RCC 7860 (cell line): ENCODE measurements at places on chromosomes 4 and X.

- no peak for DNase-seq
Observed at GRCh38 chr4:4502694-4503311, 39.0 kb downstream of the STX18 start.

DNA sequence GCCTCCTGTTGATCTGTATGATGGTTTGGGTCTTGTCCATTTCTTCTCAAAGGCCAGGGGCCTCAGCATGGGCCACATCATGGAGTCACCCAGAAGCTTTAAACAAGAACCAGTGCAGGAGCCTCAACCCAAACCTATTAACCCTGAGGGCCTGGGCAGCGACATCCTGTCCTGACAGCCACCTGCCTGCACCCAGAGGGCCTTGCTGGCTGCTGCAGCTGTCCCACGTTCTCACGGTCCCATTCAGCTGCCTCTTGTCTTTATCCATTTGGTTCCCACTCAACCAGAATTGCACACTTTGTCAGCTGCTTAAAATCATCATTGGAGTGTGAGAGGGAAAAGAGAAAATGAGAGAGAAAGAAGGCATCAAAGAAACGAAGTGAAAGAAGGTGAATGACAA, 21.6 kb downstream of the C4orf50 start:
- no peak for DNase-seq

DNA sequence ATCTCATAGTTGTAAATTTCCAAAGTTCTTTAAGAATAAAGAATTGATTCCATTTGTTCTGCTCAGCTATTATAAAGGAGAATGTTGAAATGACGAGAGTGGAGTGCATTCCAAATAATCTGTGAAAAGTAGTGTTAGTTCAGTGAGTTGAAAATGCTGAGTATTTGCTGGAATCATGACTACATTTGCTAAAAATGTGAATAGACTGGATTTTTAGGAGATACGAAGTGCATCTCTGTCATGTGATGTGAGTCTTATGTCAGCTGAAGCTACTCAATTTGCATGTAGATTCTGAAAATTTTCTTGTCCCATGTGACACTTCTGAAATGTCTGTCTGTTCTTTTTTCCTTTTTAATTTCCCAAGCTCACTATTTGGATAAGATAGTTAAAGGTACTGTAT, 206.0 kb downstream of the DCTD start:
- DNase-seq = no peak

- no peak for DNase-seq
Observed at GRCh38 chrX:15468036-15468435, 25.1 kb downstream of the PIR start.

GRCh38 chr4:105912633-105913032, 17.4 kb downstream of the NPNT start:
- no peak for DNase-seq

GRCh38 chr4:17275836-17276235, 236.1 kb downstream of the QDPR start:
- DNase-seq = no peak

GRCh38 chr4:133161570-133162295, 12.6 kb downstream of the PCDH10 start:
- DNase-seq = no peak

GRCh38 chr4:141207961-141208360, 12.7 kb upstream of the ZNF330 start:
- DNase-seq = no peak

DNA sequence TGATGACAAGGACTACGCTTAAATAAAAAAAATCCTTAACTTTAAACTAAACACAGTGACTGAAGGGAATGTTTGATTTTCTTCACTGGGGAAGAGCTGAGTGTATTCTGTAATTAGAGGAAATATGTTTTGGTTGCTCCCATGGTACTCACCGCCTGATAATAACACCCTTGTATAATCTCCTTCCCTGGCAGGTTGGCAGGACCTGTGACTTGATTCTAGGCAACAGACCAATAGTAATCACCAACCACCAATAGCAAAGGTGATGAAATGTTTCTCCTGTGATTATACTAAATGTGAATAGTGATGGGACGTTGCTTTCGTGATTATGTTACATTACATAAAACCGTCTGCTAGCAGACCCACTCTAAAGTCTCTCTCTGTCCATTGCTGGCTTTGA, 536.8 kb upstream of the CPEB2 start:
- DNase-seq = no peak

GRCh38 chr4:148097801-148098200, 344.4 kb downstream of the NR3C2 start:
- no peak for DNase-seq

DNA sequence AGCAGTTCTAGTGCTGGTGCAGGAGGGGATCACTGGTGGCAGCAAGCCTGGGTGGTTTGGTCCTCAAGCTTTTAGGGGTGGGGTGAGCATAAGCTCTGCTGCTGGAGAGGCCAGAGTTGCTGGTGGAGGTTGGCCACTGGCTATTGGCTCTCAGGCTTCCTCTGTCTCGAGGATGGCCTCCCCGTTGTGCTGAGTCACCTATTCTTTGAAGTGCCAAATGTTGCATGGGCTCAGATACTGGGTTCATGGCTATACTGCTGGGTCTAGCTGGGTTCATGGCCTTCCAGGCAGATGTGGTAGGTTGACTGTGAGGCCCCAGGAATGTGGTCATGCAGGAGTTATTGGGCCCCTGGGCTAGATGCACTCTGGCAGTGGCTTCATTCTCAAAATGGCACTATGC, 466.3 kb downstream of the NAF1 start:
- DNase-seq = no peak

GRCh38 chr4:118957722-118958445, 69.2 kb downstream of the SYNPO2 start:
- DNase-seq = no peak

DNA sequence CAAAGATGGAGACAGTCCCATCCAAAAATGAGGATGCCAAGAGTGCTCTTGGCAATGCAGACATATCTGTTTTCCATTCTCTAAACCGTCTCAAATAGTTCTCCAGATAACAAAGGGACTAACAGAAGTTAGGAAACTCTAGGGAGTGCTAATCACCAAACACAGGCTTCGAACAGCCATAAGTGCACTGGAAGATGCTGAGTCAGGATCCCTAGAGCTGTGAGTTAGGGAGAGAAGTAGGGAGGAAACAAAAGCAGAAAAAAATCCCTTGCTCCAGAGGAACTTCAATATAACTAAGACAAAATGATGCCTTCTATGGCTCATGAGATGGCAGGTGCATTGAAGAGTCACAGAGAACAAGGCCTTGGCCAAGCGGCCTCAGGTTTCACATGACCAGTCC, 251.0 kb upstream of the PPARGC1A start:
- no peak for DNase-seq

DNA sequence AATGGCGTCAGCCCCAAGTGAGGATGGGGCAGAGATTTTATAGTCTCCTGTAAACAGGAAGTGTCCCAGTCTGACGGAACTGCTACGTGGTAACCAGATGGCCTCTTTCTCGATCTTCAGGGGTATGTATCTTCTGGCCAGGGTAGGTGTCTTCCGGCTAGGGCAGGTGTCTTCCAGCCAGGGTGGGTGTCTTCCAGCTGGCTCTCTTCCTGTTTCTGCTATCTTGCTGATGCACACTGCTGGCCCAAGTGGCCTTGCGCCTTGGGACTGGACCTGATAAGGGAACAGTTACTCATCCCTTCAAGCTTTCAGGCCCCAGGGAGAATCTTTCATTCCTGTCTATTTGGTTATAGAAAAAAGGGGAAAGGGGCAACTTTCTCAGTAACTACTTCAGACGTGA, 178.7 kb upstream of the MAGEE2 start:
- no peak for DNase-seq

DNA sequence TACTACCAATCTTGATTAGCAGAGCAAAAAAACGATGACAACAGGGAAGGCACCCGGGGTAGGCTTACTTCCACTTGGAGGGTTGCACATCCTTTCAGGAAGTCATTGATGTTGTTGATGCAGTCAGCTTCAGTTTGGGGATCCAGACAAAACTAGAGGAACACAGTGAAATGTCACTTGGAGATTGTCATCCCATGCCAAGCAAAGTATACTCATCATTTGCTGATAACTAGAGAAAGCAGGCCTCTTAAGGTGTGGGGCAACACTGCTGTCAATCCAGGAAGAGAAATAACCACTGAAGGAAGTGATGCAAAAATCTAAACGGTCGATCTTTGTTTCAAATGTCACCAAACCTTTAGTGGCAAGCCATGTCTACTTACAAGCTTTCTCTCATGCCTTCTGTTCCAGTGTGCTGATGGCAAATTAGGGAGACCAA, 1.4 kb downstream of the ARHGEF6 start:
- no peak for DNase-seq

DNA sequence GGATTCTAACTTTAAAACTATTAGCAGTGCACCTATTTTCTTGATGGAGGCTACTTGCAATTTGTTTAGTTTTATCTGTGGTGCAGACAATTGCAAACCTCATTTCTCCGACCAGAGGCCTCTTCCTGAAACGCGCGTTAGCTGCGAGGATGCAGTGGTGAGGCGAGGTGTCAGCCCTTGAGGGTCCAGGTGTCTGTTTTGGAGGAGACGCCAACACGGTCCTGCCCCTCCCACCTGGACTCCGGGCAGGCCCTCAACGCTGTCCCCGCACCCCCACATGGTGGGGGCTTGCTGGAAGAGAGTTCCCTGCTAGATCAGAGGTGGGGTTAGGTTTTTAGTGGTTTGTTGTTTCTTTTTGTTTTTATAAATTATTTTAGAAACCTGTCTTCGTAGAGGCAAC, 34.4 kb downstream of the PCGF3 start:
- DNase-seq = no peak

DNA sequence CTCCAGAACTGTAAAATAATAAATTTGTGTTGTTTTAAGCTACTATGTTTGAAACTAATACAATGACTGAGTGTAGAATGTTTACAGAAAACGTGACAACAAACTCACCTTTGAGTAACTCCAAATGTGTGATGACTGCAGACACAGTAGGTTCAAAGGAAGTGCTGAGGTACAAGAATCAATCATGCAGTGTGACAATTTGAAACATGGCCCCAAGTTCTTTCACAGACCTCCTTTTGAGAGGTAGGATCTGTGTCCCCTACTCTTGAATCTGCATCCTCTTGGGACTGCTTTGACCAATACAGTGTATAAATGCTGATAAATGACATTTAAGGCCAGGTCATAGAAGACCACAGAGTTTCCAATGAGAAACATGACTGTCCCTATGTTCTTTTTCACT, 667.7 kb upstream of the DIPK2B start:
- DNase-seq = no peak

GRCh38 chrX:109643687-109644086, 18.7 kb upstream of the KCNE5 start:
- no peak for DNase-seq

DNA sequence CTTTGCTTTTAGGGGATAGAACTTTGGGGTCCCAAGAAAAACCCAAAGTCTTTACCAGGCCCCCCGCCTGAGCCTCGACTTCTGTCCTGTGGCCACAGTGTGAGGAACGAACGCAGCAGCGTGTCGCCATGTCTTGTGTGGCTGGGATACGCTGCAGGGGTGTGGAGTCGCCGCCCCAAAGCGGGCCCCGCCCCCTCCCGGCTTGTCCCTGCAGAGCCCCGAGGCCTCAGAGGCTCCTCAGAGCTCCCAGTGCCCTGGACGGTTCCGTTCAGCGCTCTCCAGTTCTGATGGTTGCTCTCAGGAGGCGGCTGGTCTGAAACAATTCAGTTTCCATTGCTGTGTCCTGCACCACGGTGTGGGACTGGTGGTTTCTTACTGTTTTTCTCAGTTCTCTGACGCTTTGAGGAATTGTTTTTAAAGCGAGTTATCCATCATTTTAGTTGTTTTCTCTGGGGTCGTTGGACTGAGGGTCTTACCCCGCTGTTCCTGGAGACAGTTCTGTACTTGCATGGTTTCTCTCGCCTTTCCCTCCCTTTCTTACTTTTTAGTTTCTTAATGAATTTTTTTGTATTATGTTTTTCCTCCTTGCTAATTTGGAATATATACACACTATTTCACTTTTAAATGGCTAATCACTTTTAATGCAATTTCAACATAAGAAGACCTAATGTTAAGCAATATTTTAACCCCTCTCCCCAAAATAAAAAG, 1.6 kb upstream of the IDUA start:
- no peak for DNase-seq

DNA sequence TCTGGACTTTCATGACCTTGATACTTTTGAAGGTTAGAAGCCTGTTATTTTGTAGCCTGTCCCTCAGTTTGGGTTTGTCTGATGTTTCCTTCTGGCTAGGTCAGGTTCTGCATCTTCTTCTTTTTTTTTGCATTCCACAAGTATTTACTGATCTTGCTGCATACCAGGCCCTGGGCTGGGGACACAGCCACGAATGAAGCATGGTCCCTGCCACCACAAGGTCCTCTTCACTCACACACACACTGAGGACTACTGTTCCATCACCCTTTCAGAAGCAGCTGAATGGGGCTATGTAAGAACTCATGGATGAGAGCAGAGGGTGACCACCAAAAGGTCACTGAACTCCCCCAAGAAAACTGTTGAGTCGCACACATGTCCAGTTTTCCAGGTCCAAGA, 39.2 kb downstream of the USP11 start:
- no peak for DNase-seq

DNA sequence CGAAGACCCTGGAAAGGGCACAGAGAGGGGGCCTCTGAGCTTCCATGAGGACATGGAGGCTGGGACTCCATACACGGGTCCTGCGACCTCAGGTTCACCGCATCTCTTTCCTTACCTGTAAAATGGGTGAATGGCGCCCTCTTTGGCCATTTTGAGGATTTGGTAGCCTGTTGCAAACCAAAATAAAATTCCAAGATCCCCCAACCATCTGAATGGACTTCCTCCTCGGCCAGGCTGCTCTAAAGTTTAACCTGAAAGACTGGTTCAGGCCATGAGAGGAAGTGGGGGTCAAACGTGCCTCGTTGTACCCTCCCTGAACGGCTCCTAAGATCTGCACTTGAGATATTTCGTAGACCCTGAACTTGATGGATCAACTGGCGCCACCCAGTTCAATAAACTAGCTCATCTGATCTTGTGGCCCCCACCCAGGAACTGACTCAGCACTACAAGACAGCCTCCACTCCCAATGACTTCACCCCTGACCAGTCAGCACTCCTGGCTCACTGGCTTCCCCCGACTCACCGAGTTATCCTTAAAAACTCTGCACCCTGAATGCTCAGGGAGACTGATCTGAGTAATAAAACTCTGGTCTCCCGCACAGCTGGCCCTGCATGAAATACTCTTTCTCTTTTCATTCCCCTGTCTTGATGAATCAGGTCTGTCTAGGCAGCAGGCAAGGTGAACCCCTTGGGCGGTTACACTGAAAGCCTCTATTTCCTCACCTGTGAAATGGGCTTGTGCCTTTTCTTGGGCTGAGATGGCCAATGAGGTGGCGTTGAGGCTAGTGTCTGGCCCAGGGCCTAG, 32.9 kb upstream of the GPR78 start:
- peak; percentile 67 for DNase-seq

GRCh38 chrX:140723121-140723715, 13.7 kb downstream of the LINC00632 start:
- no peak for DNase-seq
